ENCODE measurements at places on chromosomes 16 and 17.

GRCh38 chr17:69508814-69509213, 94.3 kb downstream of the MAP2K6 start:
- no peak for DNase-seq

GRCh38 chr16:17803625-17804410, 333.1 kb upstream of the XYLT1 start:
- no peak for DNase-seq

DNA sequence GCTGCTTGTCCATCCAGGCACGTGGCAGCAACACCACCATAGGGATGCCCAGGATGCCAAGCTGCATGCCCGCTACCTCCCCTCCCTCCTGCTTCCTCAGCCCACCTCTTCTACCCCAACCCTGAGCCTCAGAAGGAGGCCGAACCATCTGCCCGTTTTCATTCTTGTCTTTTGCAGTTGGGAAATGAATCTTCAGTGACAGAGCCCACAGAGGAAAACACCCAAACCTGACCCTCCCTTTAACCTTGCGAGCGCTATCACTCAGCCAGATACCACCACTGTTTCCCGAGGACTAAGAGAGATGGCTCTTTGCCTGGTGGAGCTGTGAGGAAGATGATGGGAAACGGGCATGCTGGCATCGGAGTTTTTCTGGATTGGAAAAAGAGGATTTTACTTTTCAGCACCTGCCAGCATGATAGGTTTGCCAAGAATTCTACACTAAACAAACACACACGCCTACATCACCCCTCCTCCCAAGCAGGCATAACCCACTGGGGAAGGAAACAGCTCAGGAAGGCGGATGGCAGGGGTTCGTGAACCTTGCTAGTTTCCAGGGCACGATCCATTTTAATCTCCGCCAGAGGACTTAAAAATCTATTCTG, 457.4 kb downstream of the SLC39A11 start:
- no peak for DNase-seq

GRCh38 chr16:69319826-69320739, 8.9 kb downstream of the VPS4A start:
- DNase-seq: no peak

- DNase-seq: no peak
Observed at GRCh38 chr17:73801455-73802100, 157.3 kb upstream of the SDK2 start.

- no peak for DNase-seq
Observed at GRCh38 chr17:49779739-49780231, 8.7 kb upstream of the KAT7 start.

GRCh38 chr17:61981323-61981722, 53.5 kb upstream of the INTS2 start:
- DNase-seq: no peak

DNA sequence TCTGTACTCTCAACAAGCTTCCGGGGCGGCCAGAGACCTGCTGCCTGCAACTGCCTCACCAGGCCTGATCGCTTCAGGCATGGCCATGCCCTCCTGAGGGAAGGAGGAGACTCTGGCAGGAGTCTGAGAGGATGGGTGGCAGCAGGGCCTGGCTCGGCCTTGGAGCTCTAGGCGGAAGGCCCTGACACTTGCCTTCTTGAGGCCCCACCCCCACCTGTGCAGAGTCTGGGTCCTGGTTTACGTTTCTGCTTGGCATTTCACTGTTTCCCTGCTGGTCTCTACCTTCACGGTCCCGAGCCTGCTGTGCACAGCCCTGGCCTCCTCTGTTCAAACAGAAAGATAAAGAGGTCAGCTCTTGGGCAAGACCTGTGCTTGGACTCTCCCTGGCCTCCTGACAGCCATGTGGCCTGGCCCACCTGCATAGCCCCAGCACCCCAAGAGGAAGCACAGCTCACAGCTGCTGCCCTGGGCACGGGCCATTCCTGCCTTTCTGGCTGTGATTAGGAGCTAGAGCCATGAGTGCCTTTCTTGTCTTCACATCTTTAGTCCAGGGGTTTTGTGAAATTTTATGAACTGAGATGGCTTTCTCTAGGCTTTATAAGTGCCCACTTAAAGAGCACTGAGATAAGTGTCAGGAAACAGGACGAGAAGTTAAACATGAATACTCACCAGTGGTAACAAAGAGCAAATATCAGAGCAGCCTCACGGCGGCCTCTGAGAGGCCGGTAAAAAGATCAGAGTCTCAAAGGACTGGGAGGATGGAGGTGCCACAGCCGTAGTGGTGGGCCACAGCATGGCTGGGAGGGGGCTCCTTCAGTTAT, 25.6 kb upstream of the MTSS2 start:
- DNase-seq: no peak

DNA sequence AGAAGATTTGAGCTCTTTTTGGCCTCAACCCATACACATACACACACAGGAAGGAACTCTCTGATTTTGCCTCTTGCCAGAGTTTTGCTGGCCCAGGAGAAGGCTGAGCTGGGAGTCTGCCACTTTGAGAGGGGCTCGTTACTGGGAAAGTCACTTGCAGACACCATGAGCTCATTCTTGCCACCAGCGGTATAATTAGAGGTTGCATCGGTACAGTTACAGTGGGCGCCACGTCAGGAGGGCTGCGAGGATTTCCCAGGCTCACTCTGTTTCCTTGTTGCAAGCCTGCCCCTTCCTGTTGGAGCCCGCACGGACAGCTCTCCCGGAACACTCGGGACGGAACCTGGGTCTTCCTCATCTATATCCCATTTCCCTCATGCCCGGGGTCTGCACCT, 3.1 kb upstream of the SDK2 start:
- DNase-seq: no peak

- no peak for DNase-seq
Observed at GRCh38 chr16:4046221-4046620, 70.0 kb downstream of the ADCY9 start.

DNA sequence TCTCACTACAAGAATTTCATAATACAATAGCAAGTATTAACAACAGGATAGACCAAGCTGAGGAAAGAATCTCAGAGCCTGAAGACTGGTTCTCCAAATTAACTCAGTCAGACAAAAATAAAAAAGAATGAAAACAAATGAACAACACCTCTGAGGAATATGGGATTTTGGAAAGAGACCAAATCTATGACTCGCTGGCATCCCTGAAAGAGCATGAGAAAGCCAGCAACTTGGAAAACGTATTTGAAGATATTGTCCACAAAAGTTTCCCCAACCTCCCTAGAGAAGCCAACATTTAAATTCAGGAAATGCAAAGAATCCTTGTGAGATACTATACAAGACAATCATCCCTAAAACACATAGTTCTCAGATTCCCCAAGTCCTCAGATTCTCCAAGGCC, 20.9 kb downstream of the NLRP1 start:
- DNase-seq: no peak

DNA sequence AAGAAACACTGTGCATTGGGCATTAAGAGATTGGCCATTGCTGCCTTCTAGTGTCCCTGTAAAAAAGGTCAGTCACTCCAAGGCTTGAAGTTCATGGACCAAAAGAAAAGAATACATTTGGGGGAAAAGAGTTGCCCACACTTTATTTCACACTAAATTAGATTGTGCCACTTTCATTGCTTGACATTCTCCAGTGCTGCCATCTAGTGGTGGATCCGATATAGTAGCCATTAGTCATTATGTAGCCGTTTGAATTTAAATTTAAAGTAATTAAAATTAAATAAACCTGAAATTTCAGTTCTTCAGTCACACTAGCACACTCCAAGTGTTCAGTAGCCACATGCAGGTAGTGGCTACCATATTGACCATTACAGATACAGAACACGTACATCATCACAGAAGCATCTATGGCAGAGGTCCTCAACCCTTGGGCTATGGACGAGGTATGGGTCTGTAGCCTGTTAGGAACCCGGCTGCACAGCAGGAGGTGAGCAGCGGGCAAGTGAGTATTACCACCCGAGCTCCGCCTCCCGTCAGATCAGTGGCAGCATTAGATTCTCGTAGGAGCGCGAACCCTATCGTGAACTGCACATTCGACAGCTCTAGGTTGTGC, 21.9 kb upstream of the CDH5 start:
- no peak for DNase-seq

- DNase-seq: no peak
Observed at GRCh38 chr17:55458287-55458900, 36.8 kb upstream of the MMD start.

DNA sequence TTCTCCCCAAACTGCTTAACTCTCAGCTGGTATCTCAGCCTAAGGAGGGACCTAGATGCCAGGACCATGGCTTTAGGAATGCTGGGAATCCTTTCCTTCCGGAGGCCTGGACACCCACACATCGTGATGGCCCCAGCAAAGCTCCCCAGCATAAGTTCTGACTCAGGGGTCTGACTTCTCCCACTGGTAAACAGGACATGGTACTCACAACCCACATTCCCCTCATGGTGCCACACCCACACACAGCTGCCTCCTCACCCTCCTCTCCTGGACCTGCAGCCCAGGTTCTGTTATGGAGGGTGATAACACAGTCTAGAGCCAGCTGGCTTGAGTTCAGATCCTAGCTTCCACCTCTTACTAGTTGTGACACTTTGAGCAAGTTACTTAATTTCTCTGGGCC, 719 bp upstream of the RNF227 start:
- no peak for DNase-seq

All from activated T-cell treated with anti-CD3 and anti-CD28 coated beads for 24 hours (primary cell).